ENCODE measurements at places on chromosomes 2 and 18.

- no peak for DNase-seq
- no peak overlapping the region for H3K27ac ChIP-seq
- no peaks in the 10 kb centered on the region for H3K27me3 ChIP-seq
- H3K4me1 ChIP-seq: no peaks in the 10 kb centered on the region
- H3K36me3 ChIP-seq: no peaks in the 10 kb centered on the region
Measured at GRCh38 chr2:98453531-98453930, 8.9 kb downstream of the INPP4A start.

DNA sequence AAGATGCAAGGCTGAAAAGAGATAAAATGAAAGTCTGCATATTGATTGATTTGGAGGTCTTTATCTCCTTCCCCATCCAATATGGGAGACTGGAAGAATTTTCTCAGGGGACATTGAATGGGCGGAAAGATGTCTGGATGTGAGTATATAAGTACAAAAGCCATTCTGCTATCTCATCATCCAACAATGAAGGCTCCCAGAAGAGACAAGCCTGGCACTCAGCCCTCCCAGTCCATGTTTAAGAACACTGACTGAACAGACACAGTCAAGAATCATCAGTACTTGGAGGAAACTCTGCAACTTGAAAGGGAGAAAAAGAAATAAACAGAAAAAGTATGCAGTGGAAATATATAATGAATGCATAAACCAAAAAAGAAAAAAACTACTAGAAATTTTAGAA is 80.9 kb downstream of the PTRHD1 start:
- no peaks in the 10 kb centered on the region for H3K36me3 ChIP-seq
- no peak for DNase-seq
- H3K4me1 ChIP-seq: no peaks in the 10 kb centered on the region
- H3K27me3 ChIP-seq: no peaks in the 10 kb centered on the region
- no peak overlapping the region for H3K4me3 ChIP-seq

DNA sequence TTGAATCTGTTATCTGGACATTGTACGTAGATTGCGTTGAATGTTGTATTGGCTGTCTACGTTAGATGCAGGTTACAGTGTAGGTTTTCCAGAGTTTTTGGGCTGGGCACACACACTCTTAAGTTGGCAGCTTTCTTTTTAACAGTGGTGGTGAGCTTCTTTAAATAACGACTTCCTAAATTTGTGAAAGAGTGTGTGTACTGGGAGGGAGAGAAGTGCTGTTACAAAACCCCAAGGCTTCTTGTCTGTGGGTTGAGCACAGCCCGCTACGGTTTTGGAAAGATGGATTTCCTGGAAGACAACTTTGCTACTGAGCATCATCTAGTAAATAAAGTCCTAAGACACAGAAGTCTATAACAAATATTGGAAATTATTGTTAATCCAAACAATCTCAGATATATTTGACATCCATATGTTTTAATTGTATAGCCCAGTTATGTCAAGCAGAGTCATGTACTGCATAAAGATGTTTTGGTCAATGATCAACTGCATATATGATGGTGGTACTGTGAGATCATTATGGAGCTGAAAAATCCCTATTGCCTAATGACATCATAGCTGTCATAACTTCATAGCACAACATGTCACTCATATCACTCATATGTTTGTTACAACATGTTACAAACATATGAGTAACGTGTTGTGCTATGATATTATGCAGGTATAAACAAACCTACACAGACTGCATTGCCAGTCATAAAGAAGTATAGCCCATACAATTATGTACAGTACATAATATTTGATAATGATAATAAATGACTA is 7.9 kb upstream of the THUMPD2 start:
- no peaks in the 10 kb centered on the region for H3K27me3 ChIP-seq
- H3K4me3 ChIP-seq: no peak overlapping the region
- H3K36me3 ChIP-seq: no peaks in the 10 kb centered on the region
- no peak overlapping the region for H3K27ac ChIP-seq

DNA sequence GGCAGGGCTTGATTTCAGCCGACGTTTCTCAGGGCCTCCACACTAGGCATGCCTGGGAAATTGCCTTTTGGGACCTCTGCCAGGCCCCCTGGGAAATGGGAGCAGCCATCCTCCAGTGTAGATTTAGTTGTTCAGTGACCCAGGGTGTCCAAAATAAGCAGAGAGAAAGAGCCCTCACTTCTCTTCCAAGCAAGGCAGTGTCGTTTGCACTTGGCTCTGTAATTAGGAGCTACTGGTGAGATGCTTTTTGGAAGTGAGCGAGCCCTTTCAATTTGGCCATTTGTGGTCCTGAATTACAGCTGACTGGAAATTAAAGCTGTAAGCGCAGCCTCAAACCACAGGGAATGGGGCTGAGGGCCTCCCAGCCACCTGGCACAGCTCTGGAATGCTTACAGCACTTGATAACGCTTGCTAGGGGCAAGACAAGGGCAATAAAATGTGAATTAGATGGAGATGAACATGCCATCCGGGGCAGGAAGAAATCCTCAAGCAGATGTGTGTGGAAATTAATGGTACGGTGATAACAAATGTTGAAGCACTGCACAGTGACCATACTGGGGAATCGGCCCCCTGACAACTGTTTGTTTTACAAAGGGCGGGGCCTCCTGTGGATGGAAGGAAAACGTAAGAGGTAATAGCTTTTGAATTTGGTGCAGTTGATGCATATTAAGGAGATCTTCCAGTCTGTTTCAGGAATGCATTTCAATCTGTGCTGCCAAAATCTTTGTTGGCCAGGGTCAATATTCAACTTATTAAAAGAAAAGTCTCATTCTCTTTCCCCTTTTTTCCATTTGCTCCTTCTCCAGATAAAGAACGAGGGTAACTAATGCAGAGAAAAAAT is 173.1 kb downstream of the UXS1 start:
- DNase-seq: no peak
- no peaks in the 10 kb centered on the region for H3K4me1 ChIP-seq
- no peaks in the 10 kb centered on the region for H3K27me3 ChIP-seq
- H3K27ac ChIP-seq: no peak overlapping the region
- no peaks in the 10 kb centered on the region for H3K36me3 ChIP-seq

GRCh38 chr18:79525556-79526467 is 130.1 kb downstream of the NFATC1 start:
- no peaks in the 10 kb centered on the region for H3K27me3 ChIP-seq
- no peak overlapping the region for H3K4me3 ChIP-seq
- peaks cover 7% of the 10 kb centered on the region for H3K4me1 ChIP-seq
- DNase-seq: peak; percentile 82
- no peaks in the 10 kb centered on the region for H3K36me3 ChIP-seq

Measured in prostate gland (tissue), 2 donors.